CD14-positive monocyte (primary cell): ENCODE measurements at places on chromosomes 13 and 19. TPM values are rescaled to one million over a fixed set of nuclear protein-coding genes. Genes with fewer than 3 reads are reported as not detected.

The FFAR3 gene
- polyA plus RNA-seq = 1.2 TPM

The UBL5 gene
- polyA plus RNA-seq = 728 TPM

GRCh38 chr19:38836159-38836982 is 4.8 kb upstream of the ECH1 start:
- no peak for DNase-seq

The LIM2 gene
- not detected in 2 replicates for polyA plus RNA-seq

The ANGPTL8 gene
- not detected for polyA plus RNA-seq

The ADM5 gene
- polyA plus RNA-seq = 0.84 and 1.2 TPM in 2 replicates

DNA sequence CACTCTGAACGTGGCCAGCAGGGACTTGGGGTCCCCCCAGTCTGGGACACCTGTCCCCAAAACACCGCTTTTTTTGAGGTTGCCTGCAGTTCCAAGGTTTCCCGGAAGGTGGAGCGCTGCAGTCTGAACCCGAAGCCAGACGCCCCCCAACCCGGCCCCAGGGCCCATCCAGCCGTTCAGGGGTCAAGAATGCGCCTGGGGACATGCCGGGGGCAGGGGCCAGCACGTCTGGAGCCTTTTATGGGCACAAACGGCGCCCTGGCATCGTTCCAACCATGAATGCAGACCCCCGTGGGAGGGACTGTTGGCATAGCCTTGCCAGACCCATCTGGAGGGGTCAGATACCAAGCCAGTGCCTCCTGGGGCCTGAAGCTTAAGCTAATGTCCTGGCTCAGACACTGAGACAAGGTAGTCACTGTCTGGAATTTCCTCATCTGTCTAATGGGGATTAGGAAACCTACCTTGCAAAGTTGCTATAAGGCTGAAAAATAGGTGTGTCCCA is 6.9 kb downstream of the S1PR5 start:
- DNase-seq = no peak

The MISP3 gene
- polyA plus RNA-seq = 0.42 TPM

The SIGLEC5 gene
- 10.2 TPM for polyA plus RNA-seq

DNA sequence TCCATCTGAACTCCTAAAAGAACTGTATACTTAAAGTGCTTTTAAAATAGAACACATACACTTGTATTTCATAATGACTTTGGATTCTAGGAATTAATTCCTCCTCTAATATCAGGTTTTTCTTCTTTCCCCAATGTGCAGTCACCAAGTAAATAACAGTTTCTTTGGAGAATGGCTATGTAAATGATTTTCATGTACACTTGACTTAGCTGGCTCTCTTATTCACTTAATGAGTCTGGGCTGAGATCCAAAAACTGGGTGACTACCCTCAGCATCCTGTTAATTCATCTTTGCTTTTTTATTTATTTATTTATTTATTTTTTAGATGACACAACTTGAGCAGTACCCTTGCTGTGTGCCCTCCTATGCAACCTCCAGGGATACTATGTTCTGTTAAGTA is 1003.7 kb downstream of the SLITRK1 start:
- no peak for DNase-seq

The NFIX gene
- polyA plus RNA-seq = 3.7 and 5.9 TPM in 2 replicates

DNA sequence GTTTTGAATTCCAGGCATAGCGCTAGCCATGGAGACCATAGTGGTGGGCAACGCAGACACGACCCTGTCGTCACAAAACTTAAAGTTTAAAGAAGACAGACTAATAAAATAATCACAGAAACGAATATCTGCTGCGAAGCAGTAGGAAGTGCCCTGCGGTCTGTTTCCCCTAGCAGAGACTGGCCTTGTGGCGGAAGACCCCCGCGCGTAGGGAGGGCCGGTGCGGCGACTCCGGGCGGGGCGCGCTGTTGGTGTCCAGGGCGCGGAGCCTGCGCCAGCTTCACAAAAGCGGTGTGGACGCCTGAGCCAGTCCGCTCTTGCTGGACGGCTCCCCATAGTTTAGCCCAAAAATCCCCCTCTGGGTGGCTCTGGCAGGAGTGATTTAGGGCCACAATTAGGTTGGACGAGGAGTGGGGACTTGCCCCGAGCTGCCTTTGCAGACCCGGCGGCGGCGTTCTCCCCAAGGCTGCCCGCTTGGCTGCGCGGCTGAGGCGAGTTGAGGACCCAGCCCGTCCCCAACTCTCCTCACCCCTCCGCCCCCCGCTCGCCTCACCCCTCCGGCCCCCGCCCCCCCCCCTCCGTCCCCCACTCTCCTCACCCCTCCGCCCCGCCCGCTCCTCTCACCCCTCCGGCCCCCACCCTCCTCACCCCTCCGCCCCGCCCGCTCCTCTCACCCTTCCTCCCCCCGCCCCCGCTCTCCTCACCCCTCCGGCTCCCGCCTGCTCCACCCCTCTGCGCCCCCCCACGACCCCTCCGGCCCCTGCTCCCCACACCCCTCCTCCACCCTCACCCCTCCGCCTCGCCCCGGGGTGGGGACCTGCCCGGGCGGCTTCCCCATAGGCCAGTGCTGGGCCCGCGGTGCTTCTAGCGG is 14.2 kb upstream of the LATS2 start:
- peak; percentile 26 for DNase-seq

The NLRP11 gene
- not detected for polyA plus RNA-seq

- DNase-seq = no peak
Observed at GRCh38 chr19:7177926-7178325, 108.4 kb downstream of the ZNF557 start.

DNA sequence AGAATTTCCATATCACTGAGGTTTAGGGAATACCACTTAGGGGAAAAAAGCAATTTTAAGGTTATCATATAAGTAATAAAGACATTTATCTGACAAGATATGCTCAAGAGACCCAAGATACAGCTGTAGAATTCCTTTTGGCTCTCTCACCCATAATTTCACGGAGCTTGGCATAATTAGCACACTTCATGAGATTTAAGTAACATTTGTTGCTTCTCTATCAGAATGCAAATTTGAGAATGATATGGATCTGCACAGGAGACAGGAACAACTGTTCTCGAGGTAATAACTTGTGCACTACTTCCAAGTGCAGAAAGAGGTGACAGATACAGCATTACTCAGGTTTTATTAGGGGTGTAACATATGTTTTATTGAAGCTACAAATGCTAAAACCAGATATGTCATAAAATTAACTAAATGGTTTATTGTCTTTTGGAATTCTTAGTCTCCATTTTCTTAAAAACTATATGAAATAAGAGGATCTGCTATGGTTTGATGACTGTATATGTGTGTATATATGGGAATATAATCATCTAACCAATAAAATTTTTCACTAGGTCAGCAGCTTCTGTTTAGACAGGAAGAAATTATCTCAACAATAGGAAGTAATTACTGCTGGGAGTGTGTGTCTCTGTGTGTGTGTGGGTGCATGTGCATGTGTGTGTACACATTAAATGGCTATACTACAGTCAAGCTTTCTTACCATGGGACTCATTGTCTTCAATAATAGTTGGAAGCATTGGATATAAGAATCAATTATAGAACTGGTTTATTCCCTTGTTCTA is 401.3 kb downstream of the PCDH17 start:
- no peak for DNase-seq

- no peak for DNase-seq
Observed at GRCh38 chr13:40341096-40341471, 325.4 kb downstream of the FOXO1 start.

The EDNRB gene
- polyA plus RNA-seq = 0.37 TPM

- no peak for DNase-seq
Observed at GRCh38 chr19:38711726-38712153, 32.5 kb downstream of the CAPN12 start.

The MCEMP1 gene
- 104 TPM for polyA plus RNA-seq

The FREM2 gene
- not detected in 2 replicates for polyA plus RNA-seq

DNA sequence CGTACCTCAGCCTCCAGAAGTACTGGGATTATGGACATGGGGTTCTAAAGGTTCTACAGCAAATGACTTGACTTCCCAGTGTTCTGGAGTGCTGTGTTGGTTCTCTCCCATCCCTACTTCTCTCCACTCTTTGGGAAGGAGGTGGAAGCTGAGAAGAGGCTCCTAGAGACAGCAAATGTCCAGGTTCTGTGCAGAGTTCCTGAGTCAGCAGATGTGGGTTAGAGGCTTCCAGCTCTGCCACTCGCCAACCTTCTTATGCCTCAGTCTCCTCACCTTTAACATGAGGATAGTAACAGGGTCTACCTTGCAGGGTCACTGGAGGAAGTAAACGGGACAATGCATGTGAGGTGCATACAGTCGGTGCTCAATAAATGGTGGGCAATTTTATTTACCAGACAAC is 80.5 kb upstream of the VSTM2B start:
- no peak for DNase-seq

- DNase-seq = peak; percentile 1
Observed at GRCh38 chr13:34155931-34156607, 338.1 kb downstream of the RFC3 start.

The GTF3A gene
- 79.4 and 88.8 TPM in 2 replicates for polyA plus RNA-seq

The ZNF350 gene
- 9.9 TPM for polyA plus RNA-seq

DNA sequence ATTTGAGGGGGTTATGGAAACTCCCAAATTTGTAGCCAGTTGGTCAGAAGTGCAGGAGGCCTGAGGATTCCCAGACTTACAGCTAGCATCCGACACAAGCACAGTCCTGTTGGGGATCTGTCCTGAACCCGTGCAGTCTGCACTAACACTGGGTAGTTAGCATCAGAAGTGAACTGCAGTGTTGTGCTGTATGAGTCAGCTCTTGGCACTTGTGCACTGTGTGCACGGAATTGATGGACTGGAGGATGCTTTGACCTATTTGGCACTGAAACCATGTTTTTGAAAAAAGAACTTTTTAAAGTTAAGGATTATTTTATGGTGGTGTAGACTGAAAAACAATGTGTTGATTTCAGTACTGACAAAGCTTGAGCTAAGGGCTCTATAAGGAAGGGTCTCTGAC is 279.0 kb downstream of the NHLRC3 start:
- no peak for DNase-seq

GRCh38 chr19:29745253-29745652 is 30.2 kb upstream of the C19orf12 start:
- DNase-seq = no peak

DNA sequence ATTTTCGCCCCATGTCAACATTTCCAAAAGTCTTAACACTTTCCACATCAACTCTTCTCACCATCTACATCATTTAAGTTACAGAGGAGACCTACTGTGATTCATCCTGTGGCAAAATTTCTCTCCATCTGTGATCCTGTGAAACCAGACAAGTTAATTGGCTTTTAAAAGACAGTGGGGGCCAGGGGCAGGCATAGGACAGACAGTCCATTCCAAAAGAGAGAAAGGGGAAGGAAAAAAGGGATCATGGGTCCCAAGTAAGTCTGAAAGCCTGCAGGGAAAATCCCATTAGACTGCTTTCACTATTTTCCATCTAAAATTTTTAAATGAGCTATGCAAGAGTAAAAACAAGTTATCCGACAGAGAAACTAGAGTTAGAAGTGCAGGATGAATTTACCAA is 121.0 kb downstream of the MRPL57 start:
- DNase-seq = peak; percentile 10

GRCh38 chr19:40274585-40275544 is 10.3 kb downstream of the AKT2 start:
- no peak for DNase-seq
